ENCODE measurements at places on chromosomes 16 and 17.
A peak's percentile ranks its signal among the peaks of the same experiment; 100 is the strongest.

GRCh38 chr16:53209877-53210276 lies 155.1 kb downstream of the CHD9 start:
- DNase-seq: no peak

DNA sequence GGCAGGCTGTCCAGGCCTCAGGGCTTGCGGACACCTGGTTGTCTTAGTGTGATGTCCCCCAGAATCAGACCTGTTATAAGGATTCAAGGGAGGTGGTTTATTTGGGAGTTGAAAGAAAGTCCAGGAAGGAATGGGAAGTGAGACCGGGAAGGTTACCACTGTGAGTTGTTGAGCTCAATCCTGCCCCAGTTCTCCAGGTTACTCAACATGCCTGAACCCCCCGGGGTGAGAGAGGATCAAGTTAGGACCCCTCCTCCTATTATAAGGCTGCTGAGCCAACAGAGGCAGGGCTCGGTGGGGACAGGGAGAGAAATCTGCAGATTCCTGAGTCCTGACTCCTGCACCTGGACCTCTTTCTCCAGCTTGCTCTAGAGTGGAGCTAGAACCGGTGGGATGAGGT lies 86.4 kb downstream of the MRM1 start:
- no peak for DNase-seq

- DNase-seq: peak; percentile 11
These were observed 821 bp downstream of the SOCS7 start for GRCh38 chr17:38352245-38353085.

- no peak for DNase-seq
These were observed 6.8 kb downstream of the AXIN2 start for GRCh38 chr17:65554553-65555223.
